ENCODE measurements at places on chromosomes 6 and 20.

- no peak for DNase-seq
Observed at GRCh38 chr6:125038925-125039324, 76.7 kb downstream of the RNF217 start.

- no peak for DNase-seq
Observed at GRCh38 chr20:4090756-4091489, 75.6 kb upstream of the RNF24 start.

GRCh38 chr6:13305288-13305687 is 23.0 kb downstream of the TBC1D7 start:
- no peak for DNase-seq

DNA sequence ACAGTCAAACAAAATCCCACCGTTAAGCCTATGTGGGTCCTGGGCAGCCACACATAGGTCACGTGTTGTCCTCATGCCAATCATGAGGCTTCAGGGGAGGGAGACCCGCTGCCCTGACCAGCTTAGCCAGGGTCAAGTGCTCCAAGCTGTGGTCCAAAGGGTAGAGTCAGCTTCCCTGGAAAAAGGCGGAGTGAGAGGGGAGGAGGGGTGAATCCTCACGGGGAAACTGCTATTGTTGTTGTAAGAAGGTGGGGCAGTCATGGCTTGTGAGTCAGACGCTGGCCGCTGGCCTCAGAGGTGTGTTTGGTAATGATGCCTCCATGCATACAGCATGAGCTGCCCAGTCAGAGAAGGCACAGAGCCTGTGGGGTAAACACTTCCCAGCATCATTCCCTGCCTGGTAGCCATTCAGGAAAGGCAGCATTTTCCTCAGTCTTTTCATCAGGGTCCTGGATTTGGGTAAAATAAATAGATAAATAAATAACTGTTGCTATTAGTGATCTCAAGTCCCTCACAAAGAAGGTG is 8.7 kb downstream of the CST3 start:
- DNase-seq: no peak

DNA sequence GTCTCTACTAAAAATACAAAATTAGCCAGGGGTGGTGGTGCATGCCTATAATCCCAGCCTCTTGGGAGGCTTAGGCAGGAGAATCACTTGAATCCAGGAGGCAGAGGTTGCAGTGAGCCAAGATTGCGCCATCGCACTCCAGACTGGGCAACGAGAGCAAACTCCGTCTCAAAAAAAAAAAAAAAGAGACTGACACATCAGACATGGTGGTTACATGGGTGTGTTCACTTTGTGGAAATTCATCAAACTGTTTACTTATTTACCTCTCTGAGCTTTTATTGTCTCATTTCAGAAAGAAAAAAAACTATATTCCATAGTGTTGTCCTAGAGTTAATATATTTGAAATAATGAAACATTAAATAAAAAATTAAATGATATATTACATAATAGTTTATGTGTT is 64.8 kb downstream of the MBOAT1 start:
- no peak for DNase-seq

GRCh38 chr6:154060076-154060475 is 21.0 kb downstream of the OPRM1 start:
- no peak for DNase-seq

GRCh38 chr6:7243179-7243981 is 69.6 kb downstream of the SSR1 start:
- no peak for DNase-seq

DNA sequence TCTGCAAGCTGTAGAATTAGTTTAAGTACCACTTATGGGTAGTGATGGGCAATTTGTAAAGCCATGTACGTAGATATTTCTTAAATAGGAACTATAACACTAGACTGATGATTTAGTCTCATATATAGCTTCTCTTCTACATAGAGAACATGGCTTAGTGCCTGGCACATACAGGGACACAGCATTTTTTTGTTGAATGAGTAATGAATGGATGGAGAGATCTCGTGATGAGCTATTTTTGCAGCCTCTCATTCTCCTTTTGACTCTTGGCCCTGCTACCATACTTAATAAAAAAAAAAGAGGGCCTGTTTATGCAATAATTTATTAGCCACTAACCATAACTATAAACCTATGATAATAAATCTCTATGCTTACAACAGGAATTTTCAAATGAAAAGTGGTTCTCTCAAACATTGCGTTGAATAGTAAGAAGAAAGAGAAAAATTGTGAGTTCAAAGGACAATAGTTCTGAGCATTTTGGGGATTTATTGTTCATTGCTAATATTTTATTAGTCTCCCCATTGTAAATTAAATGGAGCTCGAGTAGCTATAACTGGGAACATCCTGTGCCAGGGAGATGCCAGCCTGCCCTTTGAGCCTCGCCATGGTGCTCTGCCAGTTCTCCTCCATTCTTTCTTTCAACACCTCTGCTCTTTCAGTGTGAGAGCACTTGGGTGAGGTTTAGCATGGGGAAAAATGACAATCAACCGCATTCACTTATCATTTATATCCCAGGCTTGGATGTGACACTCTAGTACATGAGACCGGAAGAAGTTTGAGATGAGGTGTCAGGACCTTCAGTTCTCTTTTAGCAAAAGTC is 14.7 kb upstream of the RCAN2 start:
- no peak for DNase-seq

DNA sequence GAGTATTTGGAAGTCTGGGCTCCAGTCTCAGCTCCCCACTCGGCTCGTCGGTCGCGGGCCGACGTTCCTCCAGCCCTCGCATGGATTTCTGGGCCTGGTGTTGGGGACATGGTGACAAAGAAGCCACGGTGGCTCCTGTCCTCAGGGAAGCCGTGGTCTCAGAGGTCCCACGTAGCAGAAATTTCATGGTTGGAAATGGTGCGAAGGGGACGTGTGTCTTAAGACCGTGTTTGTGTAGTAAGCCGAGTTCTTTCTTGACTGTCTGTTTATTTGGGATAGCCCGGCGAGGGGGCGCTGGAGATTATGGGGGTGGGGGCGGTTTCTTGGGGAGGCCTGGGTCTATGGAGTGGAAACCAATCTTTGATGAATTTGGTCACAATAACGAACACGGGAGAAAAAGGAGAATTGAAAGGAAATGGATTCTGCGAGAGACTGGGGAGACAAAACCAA is 23.5 kb upstream of the MAP3K7 start:
- no peak for DNase-seq

DNA sequence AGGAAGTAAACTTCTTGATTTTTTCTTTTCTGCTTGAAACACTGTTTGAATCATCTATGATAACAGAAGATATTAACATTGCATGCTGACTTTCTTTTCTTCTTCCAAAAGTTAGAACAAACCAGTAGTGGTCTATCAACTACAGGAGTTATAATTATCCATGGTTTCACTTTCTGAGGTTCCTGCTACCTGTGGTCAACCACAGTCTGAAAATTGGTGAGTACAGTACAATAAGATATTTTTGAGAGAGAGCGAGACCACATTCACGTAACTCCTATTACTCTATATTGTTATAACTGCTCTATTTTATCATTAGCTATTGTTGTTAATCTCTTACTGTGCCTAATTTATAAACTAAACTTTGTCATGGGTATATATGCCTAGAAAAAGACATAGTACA is 86.1 kb downstream of the MAP7 start:
- no peak for DNase-seq

DNA sequence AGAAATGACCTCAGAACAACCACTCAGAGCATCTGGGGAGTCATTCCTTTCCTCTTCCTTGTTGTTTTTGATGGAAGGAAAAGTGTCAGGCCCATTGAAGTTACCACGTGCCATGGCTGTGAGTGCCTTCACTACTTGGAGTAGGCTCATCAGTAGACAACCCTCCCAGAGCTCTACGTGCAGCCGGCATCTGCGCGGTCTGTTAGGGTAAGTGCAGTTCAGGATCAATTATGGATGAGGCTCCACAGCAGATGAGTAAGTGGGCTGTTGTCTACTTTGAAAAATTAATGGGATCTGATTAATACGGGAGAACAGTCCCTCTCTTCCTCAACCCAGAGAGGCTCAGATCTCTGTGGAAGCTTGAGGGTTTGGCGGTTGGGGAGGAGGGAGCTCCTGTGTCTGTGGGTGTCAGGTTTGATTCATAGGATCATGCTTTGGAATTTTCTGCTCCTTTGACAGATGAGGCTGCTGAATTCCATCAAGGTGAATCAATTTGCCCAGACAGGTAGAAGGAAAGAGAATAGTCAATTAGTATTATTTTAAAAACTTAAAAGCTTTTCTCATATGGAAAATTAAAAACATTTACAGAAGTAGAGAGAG is 93.8 kb upstream of the TOX2 start:
- no peak for DNase-seq

DNA sequence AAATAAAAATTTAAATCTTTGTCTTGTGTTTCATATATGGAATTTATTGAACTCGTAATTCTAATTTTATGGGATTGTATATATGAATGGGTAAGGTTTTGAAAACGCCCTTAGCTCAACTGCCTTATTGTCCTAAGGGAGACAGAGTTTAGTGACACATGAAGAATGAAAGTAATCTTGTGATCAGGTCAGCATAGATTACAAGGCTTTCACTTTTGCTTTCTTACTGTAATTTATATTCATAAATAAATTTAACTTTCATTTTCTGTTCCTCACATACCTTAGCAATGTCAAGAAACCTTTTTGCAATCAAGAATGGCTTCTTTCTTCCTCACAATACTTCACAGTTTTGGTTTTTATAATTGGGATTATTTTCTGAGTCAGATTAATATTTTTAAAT is 14.4 kb downstream of the KPNA5 start:
- no peak for DNase-seq

DNA sequence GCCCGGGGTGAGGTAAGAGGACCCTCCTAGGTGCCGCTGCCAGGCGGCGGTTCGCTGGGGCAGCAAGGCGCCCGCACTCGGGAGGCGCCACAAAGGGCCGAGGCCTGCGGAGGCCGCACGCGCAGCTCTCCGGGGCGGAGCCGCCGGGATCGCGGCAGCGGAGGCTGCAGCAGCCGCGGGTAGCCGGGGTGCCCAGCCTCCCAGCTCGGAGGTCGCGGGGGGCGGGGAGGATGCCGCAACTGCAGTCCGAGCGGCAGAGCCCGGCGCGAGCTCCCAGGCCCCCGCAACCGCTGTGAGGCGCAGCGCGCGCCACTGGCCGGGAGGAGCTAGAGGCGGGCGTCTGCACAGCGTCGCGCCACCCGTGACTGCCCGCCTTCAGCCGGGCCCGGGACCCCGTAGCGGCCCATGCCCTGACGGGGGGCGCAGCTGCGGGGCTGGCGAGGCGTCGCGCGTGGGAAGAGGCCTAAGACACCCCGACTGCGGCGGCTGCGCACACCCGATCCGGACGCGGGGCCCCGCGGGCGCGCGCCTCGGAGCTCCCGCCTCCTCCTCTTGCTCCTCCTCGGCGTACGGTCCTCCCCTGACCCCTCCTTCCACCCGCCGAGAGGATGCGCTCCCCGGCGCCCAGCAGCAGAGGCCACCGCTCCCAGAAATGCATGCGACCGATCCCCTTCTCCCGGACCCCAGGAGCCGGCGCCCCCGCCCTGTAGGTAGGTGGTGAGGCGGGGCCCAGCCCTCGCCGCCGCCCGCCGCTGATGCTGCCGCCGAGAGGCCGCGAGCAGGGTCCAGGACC is at the start of gene NCOA7:
Gene NCOA7 (plus strand): TSS at position 603 of the 793 bp plus-strand sequence. CDS start 24,395 bp downstream, outside the sequence.
- peak; percentile 76 for DNase-seq

DNA sequence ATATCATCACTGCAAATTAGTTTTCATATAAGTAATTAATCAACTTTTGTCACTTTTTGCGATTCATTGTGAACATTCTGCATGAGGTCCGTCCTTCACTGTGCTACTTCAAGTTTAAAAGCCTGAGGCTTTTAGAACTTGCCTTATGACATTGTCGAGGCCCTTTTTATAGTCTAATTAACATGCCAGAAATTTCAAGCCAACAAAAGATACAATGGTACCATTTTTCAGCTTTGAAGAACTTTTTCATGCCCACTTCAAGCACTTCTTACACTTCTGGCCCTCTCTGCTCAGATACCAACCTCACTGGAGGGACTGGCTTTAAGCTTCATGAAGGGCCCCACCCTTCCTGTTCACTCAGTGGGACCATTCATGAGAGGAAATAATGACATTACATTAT is 323.1 kb downstream of the TPBG start:
- DNase-seq: no peak

- DNase-seq: no peak
Observed at GRCh38 chr6:33288141-33288920, 708 bp downstream of the WDR46 start.

- DNase-seq: no peak
Observed at GRCh38 chr20:50449738-50450492, 60.3 kb upstream of the PTPN1 start.

GRCh38 chr20:12383821-12384220 is 466.1 kb downstream of the BTBD3 start:
- no peak for DNase-seq

DNA sequence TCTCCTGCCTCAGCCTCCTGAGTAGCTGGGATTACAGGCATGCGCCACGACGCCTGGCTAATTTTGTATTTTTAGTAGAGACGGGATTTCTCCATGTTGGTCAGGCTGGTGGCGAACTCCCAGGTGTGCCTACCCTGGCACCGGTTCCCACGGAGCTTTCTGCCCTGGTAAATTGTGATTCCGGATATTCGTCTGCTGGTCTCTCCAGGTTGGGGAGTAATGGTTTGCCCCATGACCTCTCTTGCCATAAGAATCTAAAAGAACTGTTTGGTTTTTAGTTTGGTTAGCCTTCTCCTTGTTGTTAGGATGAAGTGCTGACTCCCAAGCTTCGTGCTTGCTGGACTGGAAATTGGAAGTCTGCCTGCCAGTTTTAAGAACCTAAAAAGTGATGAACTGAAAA is 223.8 kb downstream of the BCAS1 start:
- no peak for DNase-seq

- no peak for DNase-seq
Observed at GRCh38 chr6:32288426-32288825, 64.6 kb upstream of the NOTCH4 start.

DNA sequence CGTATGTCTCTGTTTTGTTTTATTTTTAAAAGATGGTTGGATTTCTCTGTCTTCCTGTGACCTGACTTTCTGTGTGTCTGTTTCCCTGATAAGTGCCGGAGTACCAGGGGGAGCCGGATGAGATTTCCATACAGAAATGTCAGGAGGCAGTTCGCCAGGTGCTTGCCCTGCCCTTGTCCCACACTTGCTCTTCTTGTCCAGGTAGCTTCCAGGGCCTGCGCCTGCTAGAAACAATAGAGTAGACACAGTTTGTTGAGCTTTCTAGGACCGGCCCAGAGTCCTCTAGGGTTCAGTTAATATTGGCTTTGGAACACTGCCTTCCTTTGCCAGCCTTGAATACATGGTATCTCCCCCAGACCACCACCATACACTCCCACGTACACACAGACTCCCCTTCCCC is 3.9 kb downstream of the ITPA start:
- no peak for DNase-seq

- no peak for DNase-seq
Observed at GRCh38 chr6:151269321-151269995, 29.7 kb downstream of the AKAP12 start.

- DNase-seq: no peak
Observed at GRCh38 chr6:112254921-112255320, 554 bp upstream of the LAMA4 start.

DNA sequence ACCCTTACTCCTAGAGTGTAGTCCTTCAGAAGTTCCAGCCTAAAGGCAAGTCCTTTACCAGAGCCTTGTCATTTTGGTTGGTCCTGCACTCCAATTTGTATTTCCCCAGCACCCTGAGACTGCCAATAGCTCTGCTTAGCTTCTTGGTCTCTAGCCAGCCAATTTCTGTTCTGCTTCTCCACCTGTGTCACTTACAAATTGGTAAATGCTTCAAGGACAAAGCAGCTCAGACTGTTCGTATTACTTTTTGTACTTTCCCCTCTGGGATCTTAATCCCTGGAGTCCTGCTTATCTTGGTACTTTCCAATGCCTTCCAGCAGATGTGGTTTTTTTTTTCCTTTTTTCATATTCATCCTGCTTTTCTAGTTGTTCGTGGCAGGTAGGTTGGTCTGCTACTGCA is 25.7 kb downstream of the PIGU start:
- no peak for DNase-seq
